Iris pigment epithelial cell (primary cell): ENCODE measurements at places on chromosomes 12 and 14.
A peak's percentile ranks its signal among the peaks of the same experiment; 100 is the strongest.

GRCh38 chr12:131112021-131112420 is 158.3 kb downstream of the ADGRD1 start:
- DNase-seq = no peak

DNA sequence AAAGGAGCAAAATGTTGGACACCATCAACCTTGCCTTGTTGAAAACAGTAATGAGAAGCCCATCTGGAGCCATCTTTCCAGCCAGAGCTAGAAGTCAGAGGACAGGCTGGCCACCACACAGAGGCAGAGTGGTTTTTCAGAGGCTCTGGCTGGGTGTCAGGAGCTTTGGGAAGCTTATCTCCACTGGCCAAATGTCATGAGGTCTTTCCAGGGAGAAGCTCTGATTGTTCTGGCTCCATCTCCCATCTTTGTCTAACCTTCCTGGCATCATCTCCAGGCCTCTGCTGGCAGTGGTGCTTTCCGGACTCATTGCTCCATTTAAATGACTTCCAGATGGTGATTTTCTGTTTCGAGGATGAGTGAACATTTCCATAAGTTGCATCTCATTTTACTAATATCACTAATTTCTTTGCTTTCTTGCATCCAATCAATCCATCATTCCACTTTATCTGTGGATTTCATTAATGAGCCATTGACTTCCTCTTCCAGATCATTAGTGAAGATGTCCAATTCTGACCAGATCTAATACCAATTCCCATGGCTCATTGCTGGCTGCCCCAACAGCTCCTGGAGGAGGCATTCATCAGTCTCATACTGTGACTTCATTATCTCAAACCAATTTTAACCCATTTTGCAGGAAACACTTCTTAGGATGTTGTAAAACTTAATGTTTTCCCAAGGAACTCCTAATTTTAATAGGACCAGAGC is 35.3 kb upstream of the TMTC1 start:
- no peak for DNase-seq

GRCh38 chr12:5470221-5470620 is 38.3 kb downstream of the NTF3 start:
- DNase-seq = no peak

- no peak for DNase-seq
These were observed 18.5 kb upstream of the DHRS7 start for GRCh38 chr14:60183741-60184140.

- peak; percentile 28 for DNase-seq
These were observed 172.0 kb downstream of the RERGL start for GRCh38 chr12:17918013-17918412.

GRCh38 chr12:3658327-3659163 is 94.4 kb downstream of the CRACR2A start:
- peak; percentile 54 for DNase-seq

DNA sequence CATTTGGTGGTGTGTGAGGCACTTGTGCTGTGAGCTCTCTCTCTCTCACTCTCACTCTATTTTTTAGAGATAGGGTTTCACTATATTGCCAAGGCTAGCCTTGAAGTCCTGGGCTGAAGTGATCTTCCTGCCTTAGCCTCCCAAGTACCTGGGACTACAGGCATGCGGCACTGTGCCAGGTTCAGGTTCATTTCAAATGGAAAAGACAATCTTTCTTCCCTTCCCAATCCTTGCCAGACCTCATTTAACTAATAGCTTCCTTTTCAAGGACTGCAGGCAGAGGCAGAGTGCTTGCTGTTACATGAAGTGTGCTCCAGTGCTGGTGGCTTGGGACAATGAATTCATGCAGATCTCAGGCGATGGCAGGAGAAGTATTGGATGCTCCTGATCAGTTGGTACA is 73.2 kb upstream of the BICD1 start:
- no peak for DNase-seq
